ENCODE measurements at places on chromosomes 2 and 18.

DNA sequence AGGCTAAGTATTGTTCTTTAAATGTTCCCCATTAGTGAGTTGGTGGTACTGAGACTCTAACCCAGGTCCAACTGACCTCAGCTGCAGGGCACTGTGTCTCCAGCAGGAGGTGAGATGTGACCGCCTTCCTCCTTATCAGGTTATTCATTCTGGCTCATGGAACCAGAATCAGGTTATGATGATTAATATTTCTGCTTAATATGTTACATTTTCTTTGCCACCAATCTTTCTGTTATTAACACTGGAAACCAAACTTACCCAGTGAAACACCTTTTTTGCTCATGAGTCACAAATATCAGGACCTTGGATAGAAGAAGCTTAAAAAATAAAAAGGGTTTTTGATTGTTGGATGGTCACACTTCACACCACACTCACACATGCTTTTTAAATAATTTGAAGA lies 85.4 kb downstream of the DPP4 start:
- no peak for DNase-seq

DNA sequence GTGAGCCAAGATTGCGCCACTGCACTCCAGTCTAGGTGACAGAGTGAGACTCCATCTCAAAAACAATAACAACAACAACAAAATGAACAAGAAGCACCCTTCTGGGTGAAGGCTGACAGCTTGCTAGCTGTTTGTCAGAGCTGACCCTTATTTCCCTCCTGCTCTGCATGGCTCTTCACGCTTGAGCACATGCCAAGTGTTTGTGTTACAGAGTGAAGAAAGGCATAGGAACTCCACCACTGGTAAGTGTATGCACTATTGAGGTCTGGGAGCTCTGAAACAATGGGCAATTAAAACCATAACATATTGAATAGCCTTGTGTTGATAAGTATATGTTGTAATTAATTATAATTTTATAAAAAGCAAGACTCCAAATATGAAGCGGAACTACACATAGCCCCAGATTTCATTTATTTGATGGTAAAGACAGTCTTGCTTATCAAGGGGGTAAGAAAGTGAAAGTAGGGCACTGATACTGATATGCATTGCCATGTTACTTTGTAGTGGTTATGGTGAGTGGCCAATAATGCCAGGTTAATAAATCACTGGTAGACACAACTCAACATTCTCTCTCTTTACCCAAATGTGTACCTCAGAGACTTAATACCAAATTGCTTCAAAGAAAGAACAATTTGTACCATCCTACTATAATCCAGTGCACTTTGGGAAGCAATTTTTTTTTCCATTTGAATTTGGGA lies 163.4 kb downstream of the VWC2L start:
- no peak for DNase-seq

GRCh38 chr2:213162516-213163118 lies 11.2 kb upstream of the IKZF2 start:
- no peak for DNase-seq

DNA sequence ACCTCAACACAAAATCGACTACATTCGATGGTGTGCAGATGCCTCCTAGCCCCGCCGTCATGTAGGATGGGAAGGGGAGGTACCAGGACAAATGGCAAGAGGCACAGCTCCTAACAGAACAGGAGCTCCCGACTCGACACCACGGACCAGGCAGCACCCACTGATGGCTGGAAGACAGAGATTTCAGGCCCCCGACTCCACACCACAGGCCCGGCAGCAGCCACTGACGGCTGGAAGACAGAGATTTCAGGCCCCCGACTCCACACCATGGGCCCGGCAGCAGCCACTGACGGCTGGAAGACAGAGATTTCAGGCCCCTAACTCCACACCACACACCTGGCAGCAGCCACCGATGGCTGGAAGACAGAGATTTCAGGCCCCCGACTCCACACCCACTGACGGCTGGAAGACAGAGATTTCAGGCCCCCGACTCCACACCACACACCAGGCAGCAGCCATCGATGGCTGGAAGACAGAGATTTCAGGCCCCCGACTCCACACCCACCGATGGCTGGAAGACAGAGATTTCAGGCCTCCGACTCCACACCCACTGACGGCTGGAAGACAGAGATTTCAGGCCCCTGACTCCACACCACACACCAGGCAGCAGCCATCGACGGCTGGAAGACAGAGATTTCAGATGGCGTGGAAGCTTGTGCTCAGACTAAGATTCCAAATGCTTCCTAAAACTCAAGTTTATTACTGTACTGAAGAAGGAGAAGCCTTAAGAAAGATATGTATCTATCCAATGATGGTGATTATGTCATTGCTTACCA lies 135.5 kb downstream of the EIPR1 start:
- DNase-seq = no peak

Data from lower leg skin (tissue), 4 donors.